Fibroblast of skin of left quadriceps (primary cell): ENCODE measurements at places on chromosomes 1 and 21.
A peak's percentile ranks its signal among the peaks of the same experiment; 100 is the strongest.

GRCh38 chr21:45830221-45830640 lies 151.3 kb upstream of the COL6A1 start:
- DNase-seq, result no peak

DNA sequence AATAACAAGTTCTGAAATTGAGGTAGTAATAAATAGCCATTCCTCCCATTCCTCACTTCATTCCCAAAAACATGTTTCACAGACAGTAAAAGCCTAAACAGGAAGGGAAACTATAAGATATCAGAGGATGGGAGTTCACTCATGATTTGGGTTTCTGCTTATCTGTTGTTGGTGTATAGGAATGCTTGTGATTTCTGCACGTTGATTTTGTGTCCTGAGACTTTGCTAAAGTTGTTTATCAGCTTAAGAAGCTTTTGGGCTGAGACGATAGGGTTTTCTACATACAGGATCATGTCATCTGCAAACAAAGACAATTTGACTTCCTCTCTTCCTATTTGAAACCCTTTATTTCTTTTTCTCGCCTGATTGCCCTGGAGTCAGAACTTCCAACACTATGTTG lies 26.0 kb upstream of the POFUT2 start:
- no peak for DNase-seq

DNA sequence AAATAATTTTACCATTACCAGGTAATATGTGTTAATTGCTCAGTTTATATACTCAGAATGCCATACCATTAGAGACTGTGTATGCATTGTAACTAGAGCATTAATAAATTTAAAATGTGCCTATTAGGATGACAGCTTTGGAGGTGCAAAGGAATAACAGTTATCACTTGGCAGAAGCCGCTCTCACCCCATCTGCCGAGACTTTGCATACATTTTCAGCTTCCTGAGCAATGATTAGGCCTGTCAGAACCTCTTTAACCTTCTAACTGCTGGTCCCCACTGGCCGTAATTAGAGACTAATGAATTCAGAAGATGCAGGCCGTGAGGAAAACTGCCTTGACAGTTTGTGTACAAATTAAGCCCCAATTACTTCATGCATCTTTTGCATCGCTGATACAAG lies 158.0 kb upstream of the PROX1 start:
- DNase-seq, result no peak

DNA sequence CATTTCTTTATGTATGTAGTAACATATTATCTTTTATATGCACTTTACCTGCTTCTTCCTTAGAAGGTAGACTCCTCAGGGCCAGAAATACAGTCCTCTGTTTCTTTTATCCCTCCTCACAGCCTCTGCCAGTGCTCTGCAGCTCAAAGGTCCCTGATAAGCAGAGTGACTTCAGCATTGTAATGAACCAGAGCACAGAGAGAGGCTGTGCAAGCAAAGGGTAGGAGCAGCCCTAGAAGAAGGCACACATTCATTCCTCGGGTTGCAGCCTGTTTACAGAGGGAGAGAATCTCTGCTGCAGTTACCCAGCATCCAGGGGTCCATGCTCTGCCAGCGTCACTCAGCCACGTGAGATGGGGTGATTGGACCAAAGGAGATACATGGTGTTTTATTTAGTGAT lies 101.1 kb downstream of the RHOU start:
- no peak for DNase-seq

DNA sequence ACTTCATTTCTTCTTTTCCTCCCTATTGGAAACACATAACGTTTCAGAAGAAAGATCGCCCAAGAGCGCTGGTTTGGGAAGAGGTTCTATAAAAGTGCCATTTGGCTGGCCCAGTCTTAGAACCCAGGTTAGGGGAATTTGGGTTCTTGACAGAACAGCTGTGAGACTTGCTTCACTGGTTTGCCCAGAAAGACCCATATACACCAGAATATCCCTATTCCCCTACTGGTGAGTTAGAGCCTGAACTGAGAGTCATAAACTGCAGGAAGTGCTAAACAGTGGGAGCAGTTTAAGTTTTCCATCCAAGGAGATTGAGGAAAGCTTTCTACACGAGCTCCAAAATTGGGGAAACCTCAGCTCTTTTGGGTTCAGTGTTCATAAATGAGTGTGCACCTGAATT lies 275.2 kb downstream of the VAV3 start:
- no peak for DNase-seq

- DNase-seq, result no peak
Measured at GRCh38 chr21:28754862-28755261, 237.8 kb downstream of the LTN1 start.

DNA sequence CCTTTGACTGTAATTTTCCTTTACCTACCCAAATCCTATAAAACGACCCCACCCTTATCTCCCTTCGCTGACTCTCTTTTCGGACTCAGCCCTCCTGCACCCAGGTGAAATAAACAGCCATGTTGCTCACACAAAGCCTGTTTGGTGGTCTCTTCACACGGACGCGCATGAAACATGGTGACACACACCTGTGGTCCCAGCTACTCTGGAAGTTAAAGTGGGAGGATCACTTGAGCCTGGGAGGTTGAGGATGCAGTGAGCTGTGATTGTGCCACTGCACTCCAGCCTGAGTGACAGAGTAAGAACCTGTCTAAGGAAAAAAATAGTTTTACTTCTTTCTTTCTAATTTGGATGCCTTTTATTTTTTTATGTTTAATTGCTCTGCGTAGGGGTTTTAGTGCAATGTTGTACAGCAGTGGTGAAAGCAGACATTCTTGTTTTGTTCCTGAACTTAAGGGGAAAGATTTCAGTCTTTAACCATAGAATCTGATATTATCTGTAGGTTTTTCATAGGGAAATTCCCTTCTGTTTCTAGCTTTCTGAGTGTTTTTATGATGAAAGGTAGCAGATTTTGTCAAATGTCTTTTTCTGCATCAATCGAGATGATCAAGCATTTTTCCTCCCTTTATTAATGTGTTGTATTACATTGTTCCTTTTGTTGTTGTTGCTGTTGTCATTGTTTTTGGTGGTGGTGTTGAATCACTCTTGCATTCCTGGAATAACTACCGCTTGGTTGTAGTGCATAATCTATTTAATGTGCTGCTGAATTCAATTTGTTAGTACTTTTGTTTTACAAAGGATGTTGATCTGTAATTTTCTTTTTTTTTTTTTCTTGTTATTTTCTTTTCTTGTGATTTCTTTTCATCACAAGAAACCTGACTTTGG lies 497.4 kb downstream of the DISC1 start:
- no peak for DNase-seq

- DNase-seq, result no peak
Measured at GRCh38 chr21:16942703-16943102, 570.1 kb upstream of the CXADR start.

GRCh38 chr21:22795091-22795490 lies 1796.9 kb downstream of the NCAM2 start:
- no peak for DNase-seq

DNA sequence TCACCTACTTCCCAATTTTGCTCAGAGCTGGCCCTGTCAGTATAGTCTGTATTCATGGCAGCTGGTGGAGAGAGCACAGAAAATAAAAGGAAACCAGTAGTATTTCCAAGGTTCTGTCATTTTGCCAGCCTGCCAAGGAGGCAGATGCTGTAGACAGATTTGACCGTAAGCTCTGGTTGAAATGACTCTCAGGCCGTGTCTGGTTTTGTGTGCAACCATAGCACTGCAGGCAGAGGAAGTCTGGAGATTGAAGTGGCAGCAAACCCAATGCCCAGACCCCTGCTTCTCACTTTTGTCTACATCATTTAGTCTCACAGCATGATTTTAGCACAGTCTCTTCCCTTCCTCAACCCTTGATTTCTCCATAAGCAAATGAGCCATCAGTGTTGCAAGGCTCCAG lies 291.7 kb downstream of the PAPPA2 start:
- no peak for DNase-seq

GRCh38 chr1:172408958-172409357 lies 11.5 kb upstream of the C1orf105 start:
- DNase-seq, result no peak

DNA sequence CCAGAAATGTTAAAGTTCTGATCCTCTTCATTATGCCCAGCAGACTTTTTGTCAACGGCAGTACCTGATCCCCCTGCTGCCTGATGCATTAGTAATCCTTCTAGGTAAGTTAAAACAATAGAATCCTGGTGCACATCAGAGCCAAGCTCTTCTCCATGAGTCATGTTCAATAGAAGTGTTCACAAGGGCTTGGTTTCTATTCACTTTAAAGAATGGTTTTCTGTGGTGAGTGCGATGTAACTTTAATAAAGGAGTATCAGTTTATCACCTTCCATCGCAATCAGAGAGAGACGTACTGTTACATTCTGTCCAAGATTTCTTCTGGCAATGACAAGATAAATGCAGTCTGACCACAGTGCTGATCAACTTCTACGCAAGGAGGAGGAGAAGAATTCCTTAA lies 96.8 kb downstream of the NRIP1 start:
- DNase-seq, result no peak

DNA sequence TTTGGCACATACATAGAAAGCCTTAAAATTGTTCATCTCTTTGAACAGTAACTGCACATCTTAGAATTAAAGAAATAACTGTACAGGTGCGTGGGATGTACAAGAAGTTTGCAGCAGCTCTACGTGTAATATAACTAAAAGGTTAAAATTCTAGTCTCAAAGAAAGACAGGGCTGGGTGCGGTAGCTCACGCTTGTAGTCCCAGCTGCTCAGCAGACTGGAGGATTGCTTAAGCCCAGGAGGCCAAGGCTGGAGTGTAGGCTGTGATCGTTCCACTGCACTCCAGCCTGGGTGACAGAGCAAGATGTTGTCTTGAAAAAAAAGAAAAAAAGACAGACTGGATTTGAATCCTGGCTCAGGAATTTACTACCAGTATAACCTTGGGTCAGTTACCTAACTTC lies 13.4 kb downstream of the PARP1 start:
- no peak for DNase-seq

DNA sequence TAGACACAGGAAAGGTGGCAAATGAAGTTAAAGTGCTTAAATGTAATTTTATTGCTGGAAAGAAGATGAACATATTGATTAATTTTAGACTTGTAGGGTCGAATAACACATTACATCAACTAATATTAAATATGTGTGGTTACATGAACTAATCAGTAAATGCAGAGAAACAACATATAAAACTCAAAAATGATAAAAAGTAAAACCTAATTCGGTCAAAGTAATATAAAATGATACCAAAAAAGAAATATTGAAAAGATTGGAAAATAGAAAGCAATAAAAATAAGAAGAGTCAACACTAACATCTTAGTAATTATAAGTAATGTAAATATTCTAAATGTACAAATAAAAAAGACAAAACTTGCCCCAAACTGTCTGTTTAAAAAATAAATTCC lies 43.3 kb downstream of the CD53 start:
- DNase-seq, result no peak

DNA sequence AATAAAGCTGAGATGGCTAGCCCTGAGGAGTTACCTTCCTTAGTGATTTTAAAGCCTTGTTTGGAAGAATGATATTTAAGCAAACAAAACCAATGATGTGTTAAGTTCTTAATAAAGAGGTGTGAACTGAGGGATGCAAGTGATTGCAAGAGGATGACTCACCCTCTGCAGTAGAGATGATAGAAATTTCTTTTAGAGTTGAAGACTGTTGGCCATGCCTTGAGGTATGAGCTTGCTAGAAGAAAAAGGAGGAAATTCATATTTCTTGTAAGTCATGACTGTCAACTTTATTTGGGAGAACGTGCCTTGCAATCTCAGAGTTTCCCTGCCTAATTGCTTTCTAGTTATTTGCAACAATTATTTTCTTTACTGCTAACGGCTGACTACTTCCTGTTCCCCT lies 94.7 kb downstream of the PLA2G4A start:
- no peak for DNase-seq

DNA sequence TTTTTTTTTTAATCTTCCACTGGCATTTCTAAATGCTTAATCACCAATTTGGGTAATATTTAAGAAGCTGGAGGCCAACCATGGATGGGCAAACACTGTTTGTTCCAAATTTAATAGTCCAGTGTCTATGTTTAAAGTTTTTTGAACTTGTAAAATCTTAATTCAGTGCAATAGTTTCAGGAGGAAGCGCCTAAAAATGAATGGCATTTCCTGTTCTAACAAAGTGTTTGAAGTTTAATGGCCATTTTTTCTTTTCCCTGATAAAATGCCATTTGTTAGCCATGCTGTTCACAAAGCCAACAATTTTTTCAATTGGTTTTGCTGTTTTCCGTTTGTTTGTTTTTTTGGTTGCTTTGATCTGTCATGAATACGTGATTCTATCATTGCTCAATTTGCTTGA lies 552.1 kb downstream of the LMO4 start:
- DNase-seq, result no peak

- DNase-seq, result no peak
Measured at GRCh38 chr1:216924732-216925131, 201.5 kb upstream of the ESRRG start.

- DNase-seq, result no peak
Measured at GRCh38 chr1:222243902-222244301, 304.0 kb downstream of the HHIPL2 start.

DNA sequence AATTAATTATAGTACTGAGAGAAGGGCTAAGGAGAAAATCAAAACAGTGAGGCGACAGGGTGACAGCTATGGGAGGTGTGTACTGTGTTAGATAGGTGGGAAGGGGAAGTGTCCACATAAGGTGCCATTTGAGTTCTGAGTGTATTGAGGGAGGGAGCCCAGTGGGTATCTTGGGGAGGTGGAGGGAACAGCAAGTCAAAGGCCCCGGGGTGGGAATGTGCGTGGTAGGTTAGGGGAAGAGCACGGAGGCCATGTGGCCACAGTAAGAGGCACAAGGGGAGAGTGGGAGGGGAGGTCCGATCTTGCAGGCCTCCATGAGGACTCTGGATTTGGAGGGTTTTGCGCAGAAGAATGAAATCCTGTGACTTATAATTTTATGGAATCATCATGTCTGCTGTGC lies 3.0 kb upstream of the XKR8 start:
- no peak for DNase-seq

DNA sequence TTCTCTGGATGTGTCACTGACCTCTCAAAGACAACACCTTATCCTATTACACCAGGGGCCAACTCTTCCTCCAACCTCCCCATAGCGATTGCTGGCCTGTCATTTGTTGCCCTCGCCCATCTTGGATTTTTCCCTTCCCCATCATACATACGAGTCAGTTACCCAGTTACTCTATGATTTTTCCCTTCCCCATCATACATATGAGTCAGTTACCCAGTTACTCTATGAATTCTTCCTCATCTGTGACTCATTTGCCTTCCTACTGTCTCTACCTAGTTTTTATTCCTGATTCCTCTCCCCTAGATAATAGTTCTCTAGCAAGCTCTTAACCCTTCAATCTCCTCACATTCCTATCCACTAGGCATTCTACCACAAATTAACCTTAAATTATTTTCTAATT lies 178.8 kb downstream of the NR5A2 start:
- DNase-seq, result peak; percentile 58

DNA sequence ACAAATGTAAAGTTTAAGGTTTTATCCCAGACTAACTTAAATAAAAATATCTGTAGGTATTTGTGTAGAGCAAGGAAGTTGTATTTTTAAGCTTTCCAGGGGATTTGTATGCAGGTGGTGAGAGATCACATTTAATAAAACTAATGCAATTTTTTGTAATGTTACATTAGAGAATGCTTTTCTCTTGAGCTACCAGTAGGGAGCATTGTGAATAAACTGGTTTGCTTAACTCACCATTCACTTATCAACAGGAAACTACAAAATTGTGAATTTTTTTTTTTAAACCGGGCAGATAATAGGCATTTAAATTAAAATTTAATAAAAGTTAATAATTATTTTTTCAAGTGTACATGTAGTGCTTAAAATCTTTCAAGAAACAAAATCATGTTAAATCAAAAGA lies 78.6 kb downstream of the IVNS1ABP start:
- DNase-seq, result no peak
